Activated naive CD8-positive, alpha-beta T cell treated with anti-CD3 and anti-CD28 coated beads, Interleukin-2, amount 10 ng/mL, durations not matched to agents 7 days and 5 days (primary cell): ENCODE measurements at places on chromosomes 5 and 9.

DNA sequence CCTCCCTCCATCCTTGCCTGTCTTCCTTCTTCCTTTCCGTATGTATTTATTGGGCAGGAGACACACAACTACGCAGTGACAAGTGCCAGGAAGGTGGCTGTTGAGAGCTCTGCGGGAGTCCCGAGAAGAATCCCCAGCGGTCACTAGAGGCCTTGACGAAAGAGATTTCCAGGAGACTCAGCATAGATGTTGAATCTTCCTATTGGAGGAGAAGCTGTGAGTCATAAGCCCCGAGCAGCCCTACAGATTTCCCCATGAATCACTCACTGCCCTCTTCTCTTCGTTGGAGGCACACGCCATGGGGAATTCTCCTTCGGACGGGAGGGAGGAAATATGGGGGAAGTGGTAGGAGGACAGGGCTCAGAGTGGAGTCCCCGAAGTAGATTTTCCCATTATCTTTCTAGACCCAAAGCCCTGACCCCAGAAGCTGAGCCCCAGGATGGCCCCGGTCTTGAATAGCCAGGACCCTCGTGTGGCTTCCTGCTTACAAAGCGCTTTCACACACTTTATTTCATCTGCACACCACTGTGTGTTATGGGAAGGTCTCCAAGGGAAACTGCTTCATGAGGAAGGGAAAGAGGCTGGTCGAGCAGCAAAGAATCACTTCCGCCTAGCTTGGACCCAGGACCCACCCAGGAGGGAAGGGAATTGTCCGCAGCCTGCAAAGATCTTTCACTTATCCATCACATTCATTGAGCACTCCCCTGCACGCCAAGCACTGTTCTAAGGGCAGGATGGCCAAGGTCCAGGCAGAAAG lies 12.7 kb downstream of the DUSP1 start:
- no peak for DNase-seq

- no peak for DNase-seq
These were observed 495.3 kb upstream of the CDH6 start for GRCh38 chr5:30698217-30698616.

DNA sequence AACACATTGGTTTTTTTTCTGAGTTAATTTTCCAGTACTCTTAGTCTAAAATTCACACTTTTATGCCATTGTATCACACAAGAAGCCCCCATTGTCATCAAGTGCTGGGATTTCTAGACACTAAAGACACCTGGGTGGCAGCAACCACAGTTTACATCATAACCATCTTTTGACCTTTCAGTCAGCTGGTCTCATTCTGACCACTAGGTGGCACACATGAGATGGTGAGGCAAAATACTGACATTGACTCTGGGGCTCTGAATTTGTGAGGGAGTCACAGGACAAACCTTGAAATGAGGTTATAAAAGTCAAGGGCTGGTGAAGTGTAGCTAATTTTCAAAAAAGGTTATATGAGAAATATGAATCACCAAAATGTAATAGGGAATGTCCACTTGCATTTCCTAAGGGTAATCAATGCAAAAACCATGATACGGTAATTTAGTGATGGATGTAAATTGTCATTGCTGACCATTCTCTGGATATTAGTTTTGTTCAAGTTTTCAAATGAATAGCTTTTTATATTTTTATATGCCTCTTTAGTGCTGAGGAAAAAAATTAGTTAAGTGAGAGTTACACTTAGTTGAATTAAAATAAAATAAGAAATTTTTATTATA lies 229.4 kb downstream of the DMAC1 start:
- peak; percentile 31 for DNase-seq

DNA sequence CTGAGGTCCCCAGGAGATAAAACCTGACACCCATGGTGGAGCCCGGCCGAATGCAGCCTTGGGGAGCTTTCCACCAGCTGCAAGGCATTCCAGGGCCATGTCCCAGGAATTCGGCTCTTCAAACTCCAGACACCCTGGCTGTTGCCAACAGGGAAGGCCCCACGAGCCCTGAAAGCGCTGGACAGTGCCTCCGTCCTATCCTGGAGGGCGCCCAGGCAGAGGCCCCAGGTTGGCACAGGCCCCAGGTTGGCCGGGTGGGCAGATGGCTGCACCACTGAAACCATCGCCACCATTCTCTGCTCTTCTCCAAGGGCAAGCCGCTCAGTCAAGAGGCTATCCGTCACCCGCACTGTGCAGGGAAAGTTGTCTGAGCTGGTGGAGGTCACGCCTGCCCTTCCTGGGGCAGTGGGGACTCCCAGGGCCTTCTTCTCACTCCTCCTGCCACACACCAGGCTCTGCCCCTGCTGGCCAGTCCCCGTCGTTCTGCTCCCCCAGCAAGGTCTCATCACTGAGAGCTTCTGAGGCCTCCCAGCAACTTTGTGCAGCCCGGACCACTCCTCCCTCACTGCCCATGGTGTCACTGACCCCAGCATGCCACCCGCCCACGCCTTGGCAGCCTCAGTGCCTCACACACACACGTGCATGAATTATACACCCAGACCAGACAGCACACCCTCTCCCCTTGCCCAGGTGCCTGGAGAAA lies 21.2 kb downstream of the SLC6A3 start:
- DNase-seq: no peak

GRCh38 chr9:34343605-34344004 lies 14.2 kb downstream of the NUDT2 start:
- no peak for DNase-seq

- DNase-seq: no peak
These were observed 16.6 kb upstream of the MEGF9 start for GRCh38 chr9:120730654-120731514.

DNA sequence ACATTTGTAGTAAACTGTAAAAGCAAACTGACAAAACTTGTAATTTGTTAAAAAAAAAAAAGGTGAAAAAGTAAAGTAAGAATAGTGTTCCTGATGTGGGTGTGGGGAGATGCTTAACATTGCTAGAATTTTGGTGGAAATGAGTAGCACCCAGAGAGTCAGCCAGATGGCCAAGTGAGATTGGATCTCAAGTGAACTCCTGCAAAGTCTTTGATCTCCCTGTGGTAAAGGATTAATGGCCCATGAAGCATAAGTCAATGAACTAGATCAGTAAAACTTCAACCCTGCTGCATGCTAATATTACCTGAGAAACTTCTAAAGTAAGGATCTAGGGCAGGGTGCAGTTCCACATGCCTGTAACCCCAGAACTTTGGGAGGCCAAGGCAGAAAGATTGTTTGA lies 19.0 kb upstream of the FAM169A start:
- DNase-seq: no peak

DNA sequence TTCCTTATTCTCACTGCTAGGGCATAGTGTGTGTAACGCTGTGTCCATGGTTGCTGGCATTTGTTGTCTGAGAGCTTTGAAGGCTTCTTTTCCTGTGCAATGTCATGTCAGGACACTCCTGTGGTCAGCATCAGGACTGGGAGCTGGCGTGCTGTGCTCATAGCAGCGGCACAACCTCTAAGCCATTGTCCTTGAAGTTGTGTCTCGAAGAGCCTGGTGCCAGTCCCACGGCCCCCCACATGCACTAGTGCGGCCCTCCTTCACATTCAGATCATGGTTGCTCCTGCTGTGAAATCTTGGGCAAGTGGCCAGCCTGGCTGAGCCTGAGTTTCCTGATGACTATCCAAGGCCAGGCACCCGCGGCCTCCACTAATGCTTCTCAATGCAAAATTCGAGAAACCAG lies 32.4 kb downstream of the PDZD2 start:
- no peak for DNase-seq

- DNase-seq: no peak
These were observed 478.3 kb downstream of the EBF1 start for GRCh38 chr5:158621391-158621790.

GRCh38 chr9:88523056-88523455 lies 11.9 kb upstream of the NXNL2 start:
- DNase-seq: no peak
